Fibroblast of skin of right biceps (primary cell): ENCODE measurements at places on chromosomes 3 and 15.

- DNase-seq, result no peak
Measured at GRCh38 chr3:194330160-194330559, 21.0 kb downstream of the CPN2 start.

- no peak for DNase-seq
Measured at GRCh38 chr3:182703233-182703632, 90.1 kb upstream of the ATP11B start.

DNA sequence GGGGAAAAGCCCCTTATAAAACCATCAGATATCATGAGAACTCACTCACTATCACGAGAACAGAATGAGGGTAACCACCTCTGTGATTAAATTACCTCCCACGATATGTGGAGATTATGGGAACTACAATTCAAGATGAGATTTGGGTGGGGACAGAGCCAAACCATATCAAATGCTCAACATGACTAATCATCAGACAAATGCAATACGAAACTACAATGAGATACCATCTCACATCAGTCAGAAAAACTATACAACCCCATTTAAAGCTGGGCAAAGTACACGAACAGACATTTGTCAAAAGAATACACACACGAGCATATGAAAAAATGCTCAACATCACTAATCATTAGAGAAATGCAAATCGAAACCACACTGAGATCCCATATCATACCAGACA is 67.7 kb downstream of the SCAPER start:
- DNase-seq, result peak; percentile 1

GRCh38 chr3:177836671-177837070 is 639.4 kb upstream of the TBL1XR1 start:
- peak; percentile 30 for DNase-seq

- DNase-seq, result no peak
Measured at GRCh38 chr15:78284758-78285157, 14.7 kb downstream of the SKIC8 start.

DNA sequence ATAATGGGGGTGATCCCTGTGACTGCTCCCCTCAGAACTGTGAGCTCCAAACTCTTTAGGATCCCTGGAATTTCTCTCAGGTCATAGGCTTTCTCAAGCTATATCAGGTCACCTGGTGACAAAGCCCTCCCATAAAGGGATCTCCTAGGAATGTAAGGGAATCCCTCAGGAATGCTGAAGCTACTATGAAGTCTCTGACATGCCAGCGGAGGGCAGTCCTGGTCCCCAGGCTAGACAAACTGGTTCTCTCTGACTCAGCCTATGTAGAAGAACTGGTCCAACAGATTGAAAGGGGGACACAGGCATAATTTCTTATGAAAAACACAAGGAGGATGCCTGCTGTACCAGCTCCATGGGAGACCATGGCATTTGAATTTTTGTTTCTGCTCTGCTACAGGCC is 6.7 kb downstream of the LPCAT4 start:
- no peak for DNase-seq

- DNase-seq, result no peak
Measured at GRCh38 chr15:95590533-95591044, 739.9 kb upstream of the NR2F2 start.

GRCh38 chr3:67863869-67864268 is 209.5 kb upstream of the SUCLG2 start:
- peak; percentile 11 for DNase-seq

GRCh38 chr3:139267300-139268246 is 76.2 kb upstream of the MRPS22 start:
- DNase-seq, result no peak

GRCh38 chr3:71047616-71048531 is 535.7 kb downstream of the FOXP1 start:
- no peak for DNase-seq
